Fibroblast of the aortic adventitia (primary cell): ENCODE measurements at places on chromosomes 5 and 9.

- peak; percentile 73 for DNase-seq
Observed at GRCh38 chr9:96565671-96566497, 53.8 kb downstream of the CDC14B start.

- DNase-seq = no peak
Observed at GRCh38 chr9:98078895-98079294, 22.4 kb downstream of the NANS start.

- DNase-seq = no peak
Observed at GRCh38 chr9:133151601-133152525, 11.9 kb downstream of the GBGT1 start.

- no peak for DNase-seq
Observed at GRCh38 chr5:176733406-176734262, 76.7 kb upstream of the UNC5A start.

GRCh38 chr9:589723-590122 is 251.8 kb upstream of the DMRT1 start:
- DNase-seq = peak; percentile 90

GRCh38 chr9:109164042-109164441 is 3.0 kb downstream of the FRRS1L start:
- DNase-seq = no peak

DNA sequence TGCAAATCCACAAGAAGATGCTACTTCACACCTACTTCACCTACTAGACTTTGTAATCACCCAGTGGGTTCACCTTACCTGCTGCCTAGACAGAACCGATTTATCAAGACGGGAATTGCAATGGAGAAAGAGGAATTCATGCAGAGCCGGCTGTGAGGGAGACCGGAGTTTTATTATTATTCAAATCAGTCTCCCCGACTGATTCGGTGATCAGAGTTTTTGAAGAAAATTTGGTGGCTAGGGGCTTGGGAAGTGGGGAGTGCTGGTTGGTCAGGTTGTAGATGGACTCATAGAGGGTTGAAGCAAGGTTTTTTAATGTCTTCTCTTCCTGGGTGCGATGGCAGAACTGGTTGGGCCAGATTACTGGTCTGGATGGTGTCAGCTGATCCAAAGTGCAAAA is 23.4 kb downstream of the SFXN1 start:
- DNase-seq = no peak

DNA sequence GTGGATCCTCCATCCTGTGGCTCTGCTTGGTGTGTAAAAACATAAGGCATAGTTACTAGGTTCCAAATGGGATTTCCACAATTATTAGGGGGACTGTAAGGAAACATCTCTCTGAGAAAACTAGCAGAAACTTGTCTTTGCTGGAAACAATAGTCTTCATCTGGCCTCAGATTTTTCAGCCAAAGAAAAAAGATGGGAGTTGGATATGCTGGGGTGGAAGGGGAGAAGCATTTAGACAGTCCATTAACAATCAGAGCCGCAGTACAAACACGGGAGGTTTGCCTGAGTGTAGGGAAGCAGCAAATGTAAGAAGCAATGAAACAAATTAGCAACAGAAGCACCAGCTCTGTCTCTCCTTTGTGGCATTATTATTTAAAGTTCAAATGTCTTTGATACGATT is 402.7 kb upstream of the ZNF608 start:
- DNase-seq = no peak

DNA sequence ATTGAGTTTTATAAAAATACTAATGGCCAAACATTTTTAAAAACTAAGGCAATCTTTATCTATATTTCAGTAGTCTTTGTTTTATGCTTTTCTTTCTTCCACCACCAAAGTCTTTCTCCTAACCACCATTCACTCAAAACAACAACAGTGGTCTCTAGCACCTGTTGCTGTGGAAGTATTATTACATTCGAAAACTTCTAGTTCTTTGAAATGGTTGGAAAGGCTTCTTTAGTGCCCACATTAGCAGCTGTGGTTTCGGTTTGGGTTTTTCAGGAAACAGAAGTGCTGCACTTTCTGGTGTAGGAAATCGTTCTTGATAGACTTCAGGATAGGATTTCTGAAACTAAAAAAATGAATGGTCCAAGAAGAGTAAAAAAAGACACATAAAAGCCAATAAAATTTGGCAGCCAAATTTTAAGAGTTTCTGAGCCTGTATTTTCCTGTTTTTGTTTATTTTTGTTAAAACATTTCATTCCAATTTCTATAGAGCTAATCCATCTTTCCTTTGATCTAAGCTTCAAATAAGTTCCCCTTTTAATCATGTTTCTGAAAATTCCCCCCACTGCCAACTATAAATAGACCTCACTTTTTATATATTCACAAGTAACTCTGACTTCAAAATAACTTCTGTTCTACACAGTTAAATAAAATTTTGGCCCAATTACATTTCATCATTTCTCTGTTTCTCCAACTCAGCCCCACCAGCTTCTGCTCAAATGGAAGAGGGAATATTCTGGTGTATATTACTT is 102.2 kb downstream of the DEPDC1B start:
- no peak for DNase-seq

GRCh38 chr5:116444373-116445295 is 130.0 kb downstream of the SEMA6A start:
- no peak for DNase-seq

- DNase-seq = no peak
Observed at GRCh38 chr5:56095579-56096102, 100.9 kb upstream of the IL6ST start.

GRCh38 chr9:95962936-95963335 is 87.4 kb downstream of the ERCC6L2 start:
- DNase-seq = no peak

DNA sequence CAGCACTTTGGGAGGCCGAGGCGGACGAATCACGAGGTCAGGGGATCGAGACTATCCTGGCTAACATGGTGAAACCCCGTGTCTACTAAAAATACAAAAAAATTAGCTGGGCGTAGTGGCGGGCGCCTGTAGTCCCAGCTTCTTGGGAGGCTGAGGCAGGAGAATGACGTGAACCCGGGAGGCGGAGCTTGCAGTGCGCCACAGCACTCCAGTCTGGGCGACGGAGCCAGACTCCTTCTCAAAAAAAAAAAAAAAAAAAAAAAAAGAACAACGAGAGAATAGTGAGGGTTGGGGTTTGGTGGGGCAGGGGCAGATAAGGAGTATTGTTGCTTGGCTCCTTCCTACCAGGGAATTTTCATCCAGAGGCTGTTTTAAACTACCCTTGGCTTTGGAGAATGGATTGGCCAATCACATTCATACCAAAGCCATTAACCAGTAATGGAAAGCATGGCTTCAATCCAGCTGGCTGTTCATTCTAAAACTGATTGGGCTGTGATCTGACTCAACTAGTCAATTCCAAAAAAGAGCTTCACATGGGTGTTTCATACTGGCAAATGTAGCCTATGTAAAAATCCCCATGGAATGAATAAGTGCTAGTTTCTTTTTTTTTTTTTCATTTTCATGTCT is 64.4 kb downstream of the PLCXD3 start:
- DNase-seq = peak; percentile 98

DNA sequence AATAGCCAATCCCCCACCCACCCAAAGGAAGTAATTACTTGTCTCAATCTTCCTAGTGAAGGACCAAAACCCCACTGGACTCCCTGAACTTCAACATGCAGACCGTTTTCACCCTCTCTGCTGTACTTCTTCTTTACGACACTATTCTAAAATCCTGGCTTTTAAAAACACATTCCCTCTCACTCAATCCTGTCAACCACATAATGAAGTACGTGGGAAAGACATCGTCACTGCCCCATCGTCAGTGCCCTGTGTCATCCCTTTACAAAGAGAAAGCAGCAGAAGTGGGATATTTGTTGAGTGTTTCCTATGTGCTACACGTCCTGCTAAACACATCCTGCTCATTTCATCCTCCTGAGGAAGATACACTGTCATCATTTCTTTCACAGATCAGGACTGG is 54.2 kb downstream of the MAPKAP1 start:
- no peak for DNase-seq

- peak; percentile 44 for DNase-seq
Observed at GRCh38 chr5:67156976-67157583, 39.5 kb downstream of the CD180 start.

- peak; percentile 82 for DNase-seq
Observed at GRCh38 chr5:93186076-93186682, 394.8 kb downstream of the NR2F1-AS1 start.

DNA sequence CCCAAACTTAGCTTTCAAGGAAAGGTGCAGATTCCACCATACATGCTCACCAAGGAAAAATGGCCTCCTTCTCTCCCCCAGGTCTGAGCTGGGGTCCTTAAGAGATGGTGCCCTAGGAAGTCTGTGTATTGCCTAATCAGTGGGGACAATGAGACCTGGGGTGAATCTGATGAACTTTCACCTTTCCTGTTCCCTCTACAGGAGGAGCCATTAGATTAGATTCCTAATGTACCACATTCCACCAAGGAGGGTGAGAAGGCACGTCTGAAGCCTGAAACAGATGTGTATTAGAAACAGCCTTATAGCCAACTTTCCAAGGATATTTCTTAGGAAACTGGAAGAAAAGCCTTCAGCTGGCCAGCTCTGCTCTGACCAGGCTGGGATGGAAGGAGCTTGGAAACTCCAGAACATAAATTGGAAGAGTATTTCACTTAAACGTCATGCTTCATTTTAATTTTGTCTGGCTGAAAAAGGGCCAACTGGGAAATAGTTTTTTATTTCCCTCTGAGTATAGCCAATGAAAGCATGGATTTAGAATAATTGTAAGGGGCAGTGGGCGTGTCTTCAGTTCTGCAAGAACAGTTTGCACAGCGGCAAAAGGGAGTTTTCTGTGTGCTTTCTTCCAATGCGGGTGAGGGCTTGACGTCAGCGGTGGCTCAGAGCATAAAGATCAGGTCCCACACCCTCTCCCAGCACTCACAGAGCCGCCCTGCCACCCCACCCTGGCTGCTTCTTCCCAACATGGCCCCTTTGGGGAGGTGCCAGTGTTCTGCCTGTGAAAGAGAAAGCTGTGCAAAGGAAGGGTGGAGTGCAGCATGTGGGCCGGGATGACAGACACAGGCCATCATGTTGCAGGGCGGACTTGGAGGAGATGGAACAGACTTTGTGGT is 210.9 kb downstream of the ESM1 start:
- DNase-seq = peak; percentile 92

DNA sequence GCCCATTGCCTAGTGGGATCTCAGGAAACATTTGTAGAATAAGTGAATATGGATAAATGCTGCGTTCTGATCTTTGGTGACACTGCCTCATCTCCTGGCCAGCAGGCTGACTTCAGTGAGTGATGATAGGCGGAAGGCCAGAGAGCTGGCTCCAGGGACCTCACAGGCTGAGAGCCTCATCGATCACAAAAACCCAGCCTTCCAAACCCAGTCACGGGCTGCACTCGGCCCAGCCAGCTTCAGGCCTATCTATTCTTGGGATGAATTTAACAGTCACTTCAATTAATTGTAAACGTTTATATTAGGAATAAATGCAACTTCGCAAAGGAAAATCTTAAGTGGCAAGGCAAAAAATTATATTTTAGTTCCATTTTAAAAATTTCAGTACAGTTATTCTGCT is 201.6 kb downstream of the IRX2 start:
- no peak for DNase-seq

DNA sequence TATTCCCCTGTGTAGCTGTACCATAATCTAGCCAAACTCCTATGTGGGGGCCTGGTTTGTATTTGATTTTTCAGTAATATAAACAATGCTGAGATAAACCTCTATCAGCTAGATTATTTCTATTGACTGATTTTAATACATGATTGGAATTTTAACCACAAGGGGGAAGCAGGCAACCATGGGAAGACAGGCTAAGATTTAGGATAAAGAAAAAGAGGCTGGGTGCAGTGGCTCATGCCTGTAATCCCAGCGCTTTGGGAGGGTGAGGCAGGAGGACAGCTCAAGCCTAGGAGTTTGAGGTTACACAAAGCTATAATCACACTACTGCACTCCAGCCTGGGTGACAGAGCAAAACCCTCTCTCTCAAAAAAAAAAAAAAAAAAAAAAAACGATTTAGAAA is 18.1 kb upstream of the GPX3 start:
- peak; percentile 76 for DNase-seq

GRCh38 chr5:136094913-136095641 is 37.6 kb upstream of the SMAD5 start:
- DNase-seq = no peak

GRCh38 chr9:116432051-116432450 is 255.1 kb upstream of the TRIM32 start:
- no peak for DNase-seq

DNA sequence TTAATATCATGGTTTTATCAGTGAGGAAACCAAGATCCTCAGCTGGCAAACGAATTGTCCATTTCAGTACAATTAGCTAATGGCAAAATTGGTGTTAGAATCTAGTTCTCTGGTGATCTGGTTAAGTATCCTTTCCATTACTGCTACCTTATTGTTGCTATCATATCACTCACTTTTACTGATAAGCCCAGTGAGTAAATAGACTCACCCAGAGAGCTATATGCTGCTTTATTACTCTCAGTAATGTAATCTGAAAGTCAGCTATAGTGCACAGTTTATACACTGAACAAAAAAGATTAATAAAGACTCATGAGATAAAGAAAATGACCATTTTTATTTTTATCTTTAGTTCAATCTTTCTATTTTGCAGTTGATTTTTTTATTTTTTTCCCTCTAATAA is 95.0 kb downstream of the DMAC1 start:
- DNase-seq = no peak

DNA sequence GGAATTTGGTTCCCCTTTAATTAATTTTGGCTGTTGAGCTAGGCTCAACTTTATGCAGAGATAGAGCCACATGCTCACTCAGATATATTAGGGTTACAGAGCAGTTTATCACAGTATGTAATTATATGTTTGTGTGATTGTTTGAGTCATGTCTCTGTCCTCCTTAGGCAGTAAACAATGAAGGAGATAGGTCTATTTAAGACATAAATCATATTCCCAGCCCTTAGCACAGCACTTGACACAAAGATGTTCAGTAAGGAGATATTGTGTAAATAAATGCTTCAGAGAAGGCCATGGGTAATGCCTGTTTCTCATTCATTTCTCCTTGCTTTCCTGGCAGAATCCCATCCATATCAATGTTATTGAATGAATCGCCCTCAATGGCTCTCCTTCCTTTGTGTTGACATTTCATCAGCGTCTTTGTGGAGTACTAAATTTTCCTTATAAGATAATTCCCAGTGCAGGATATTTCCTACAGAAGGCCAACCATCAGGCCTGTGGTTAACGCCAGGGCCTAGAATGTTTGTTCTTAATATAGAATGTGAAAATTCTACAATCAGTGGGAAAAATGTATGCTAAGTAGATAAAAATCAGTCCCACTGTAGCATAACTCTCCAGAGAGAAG is 408.0 kb downstream of the EBF1 start:
- DNase-seq = no peak

DNA sequence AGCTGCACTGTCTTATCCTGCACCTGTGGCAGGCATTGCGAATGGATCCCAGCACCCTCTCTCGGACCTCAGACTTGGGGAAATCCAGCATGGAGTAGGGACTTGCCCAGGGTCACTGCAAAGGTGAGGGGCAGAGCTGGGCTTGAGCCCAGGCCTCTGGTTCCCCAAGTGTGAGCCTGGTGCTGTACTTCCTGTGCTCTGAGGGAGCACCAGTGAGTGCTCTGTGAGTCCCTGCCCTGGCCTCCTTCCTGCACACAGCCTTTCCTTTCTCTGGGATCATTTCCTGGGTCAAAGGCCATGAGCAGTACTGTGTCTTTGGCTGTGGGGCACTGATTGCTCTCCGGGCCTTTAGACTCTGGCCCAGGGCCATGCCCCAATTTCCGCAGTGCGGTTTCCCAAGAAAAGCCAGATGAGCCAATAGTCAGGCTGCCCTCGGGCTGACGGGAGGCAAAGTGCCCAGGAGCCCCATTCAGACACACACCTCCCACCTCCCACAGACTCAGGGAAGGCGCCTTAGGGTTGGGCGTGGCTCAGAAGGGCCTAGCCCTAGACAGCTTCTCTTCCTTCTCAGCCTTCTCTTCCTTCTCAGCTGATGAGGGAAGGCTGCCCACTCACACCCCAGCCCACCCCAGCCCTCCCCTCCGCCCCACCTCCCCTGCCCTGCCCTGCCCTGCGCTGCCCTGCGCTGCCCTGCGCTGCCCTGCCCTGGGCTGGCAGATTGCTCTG is 23.3 kb upstream of the TRIM14 start:
- DNase-seq = no peak
